Suprapubic skin (tissue), 4 donors: ENCODE measurements at places on chromosomes 13 and 19.

DNA sequence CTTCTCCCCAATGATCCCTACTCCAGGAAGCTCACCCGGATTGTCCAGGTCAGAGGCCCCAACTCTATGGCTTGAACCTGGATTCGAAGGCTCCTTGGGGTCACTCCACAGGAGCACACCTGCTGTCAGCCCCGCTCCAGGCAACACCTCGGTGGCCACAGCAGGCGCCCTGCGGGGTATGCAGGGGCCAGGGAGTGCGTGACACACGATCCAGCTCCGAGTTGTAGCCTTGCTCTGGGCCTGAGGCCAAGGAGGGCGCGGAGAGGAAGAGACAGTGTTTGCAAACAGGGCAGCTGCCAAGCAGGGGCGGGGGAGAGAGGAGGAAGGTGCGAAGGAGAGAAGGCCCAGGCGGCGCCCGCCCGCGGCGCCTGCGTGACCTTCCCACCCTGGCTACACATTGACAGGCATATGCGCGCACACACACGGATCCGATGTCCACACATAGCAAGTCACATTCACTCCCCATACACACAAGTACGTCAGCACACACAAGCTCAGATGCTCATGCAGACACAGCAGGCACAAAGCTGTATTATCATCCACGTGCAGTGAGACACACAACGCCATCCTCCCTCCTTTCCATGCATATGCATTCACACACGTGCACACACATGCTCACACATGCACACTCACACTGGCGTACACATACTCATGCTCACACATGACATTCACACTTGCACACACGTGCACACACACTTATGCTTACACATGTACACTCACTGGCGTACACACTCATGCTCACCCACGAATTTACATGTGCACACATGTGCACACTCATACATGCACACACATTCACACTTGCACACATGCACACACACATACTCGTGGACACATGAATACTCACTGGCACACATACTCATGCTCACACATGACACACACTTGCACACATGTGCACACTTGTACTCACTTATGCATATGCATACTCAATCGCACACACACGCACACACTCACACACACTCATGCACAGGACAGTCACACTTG, 10.4 kb downstream of the SBK2 start:
- H3K27me3 ChIP-seq, result peaks cover 17% of the 10 kb centered on the region
- no peak for DNase-seq
- no peak overlapping the region for H3K27ac ChIP-seq
- peaks cover 15% of the 10 kb centered on the region for H3K4me1 ChIP-seq

- H3K27me3 ChIP-seq, result no peaks in the 10 kb centered on the region
- H3K27ac ChIP-seq, result no peak overlapping the region
These were observed 20.5 kb downstream of the IQCN start for GRCh38 chr19:18253716-18254115.

GRCh38 chr13:91468301-91468700, 69.9 kb downstream of the GPC5 start:
- no peaks in the 10 kb centered on the region for H3K27me3 ChIP-seq
- no peak for DNase-seq
- no peak overlapping the region for H3K27ac ChIP-seq
- no peak overlapping the region for H3K4me3 ChIP-seq
- H3K4me1 ChIP-seq, result no peaks in the 10 kb centered on the region
- no peaks in the 10 kb centered on the region for H3K36me3 ChIP-seq

GRCh38 chr13:55660851-55661250, 1479.9 kb upstream of the PRR20A start:
- no peaks in the 10 kb centered on the region for H3K36me3 ChIP-seq
- H3K4me1 ChIP-seq, result no peaks in the 10 kb centered on the region
- no peak for DNase-seq
- H3K4me3 ChIP-seq, result no peak overlapping the region

DNA sequence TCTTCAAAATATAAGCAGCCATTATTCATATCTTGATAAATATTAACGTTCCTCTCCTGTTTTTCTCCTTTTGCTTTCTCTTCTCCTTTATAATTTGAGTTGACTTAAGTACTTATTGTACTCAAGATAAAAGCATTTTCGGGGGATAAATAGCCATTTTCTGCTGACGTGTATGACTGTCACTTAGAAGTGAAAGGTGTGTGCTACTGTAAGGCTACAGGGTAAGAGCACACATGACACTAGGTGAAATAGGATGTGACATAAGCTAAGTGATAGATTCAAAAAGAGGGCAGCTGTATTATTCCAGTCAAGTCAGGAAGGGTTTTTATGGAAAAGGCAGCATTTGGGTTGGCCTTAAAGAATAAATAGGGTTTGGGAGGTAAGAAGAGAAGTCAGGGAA, 128.5 kb downstream of the GPC6 start:
- no peaks in the 10 kb centered on the region for H3K36me3 ChIP-seq
- no peaks in the 10 kb centered on the region for H3K27me3 ChIP-seq
- DNase-seq, result no peak
- no peak overlapping the region for H3K4me3 ChIP-seq
- no peak overlapping the region for H3K27ac ChIP-seq
- H3K4me1 ChIP-seq, result no peaks in the 10 kb centered on the region

GRCh38 chr19:19227217-19227616, 15.5 kb downstream of the NCAN start:
- H3K36me3 ChIP-seq, result no peaks in the 10 kb centered on the region
- no peak for DNase-seq
- H3K4me3 ChIP-seq, result no peak overlapping the region
- peaks cover 58% of the 10 kb centered on the region for H3K27me3 ChIP-seq
- no peak overlapping the region for H3K27ac ChIP-seq
- peaks cover 14% of the 10 kb centered on the region for H3K4me1 ChIP-seq

- H3K4me1 ChIP-seq, result peaks cover 38% of the 10 kb centered on the region
- H3K4me3 ChIP-seq, result no peak overlapping the region
- no peaks in the 10 kb centered on the region for H3K36me3 ChIP-seq
These were observed 21.5 kb downstream of the STARD13 start for GRCh38 chr13:33263976-33264619.

GRCh38 chr13:85586422-85586831, 212.8 kb downstream of the SLITRK6 start:
- H3K4me3 ChIP-seq, result no peak overlapping the region
- H3K27me3 ChIP-seq, result no peaks in the 10 kb centered on the region
- H3K36me3 ChIP-seq, result no peaks in the 10 kb centered on the region
- no peak overlapping the region for H3K27ac ChIP-seq
- no peak for DNase-seq
- H3K4me1 ChIP-seq, result no peaks in the 10 kb centered on the region

DNA sequence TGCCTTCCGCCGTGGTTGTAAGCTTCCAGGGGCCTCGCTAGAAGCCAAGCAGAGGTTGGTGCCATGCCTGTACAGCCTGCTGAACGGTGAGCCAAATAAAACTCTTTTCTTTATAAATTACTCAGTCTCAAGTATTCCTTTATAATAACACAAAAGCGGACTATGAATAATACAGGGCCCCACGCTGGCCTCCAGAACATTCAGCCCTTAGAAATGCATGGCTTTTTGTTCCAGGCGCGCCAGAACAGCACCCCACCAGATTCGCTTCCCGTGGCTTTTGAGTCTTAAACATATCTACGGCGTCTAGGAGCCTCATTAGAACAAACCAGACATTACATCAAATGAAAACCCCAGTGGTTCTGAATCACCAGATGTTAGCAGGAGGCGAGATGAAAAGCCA, 75.1 kb downstream of the SLC15A1 start:
- no peak overlapping the region for H3K27ac ChIP-seq
- H3K36me3 ChIP-seq, result no peaks in the 10 kb centered on the region
- peaks cover 14% of the 10 kb centered on the region for H3K4me1 ChIP-seq
- DNase-seq, result no peak
- H3K4me3 ChIP-seq, result no peak overlapping the region

DNA sequence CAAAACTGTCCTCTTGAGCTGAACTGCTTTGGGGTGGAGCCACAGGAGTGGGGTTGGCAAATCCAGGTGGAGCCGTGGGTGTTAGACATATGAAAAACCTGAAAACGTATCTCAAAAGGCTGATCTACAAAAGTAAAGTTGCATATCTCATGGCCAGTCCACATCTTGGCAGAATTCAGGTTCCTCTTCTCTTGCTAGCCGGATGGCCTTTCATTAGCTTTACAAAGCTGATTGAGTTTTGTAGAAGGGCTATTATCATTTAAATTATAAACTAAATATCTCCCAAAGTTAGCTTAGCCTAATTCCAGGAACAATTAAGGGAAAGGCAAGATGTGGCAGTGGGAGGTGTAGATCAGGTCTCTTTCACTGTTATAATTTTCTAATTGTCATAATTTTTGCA, 1427.7 kb downstream of the EFNB2 start:
- DNase-seq, result no peak
- H3K4me3 ChIP-seq, result no peak overlapping the region
- no peaks in the 10 kb centered on the region for H3K4me1 ChIP-seq
- no peaks in the 10 kb centered on the region for H3K27me3 ChIP-seq
- H3K27ac ChIP-seq, result no peak overlapping the region
- no peaks in the 10 kb centered on the region for H3K36me3 ChIP-seq

- no peaks in the 10 kb centered on the region for H3K36me3 ChIP-seq
- no peak for DNase-seq
- H3K4me1 ChIP-seq, result no peaks in the 10 kb centered on the region
- H3K27ac ChIP-seq, result no peak overlapping the region
- no peaks in the 10 kb centered on the region for H3K27me3 ChIP-seq
- H3K4me3 ChIP-seq, result no peak overlapping the region
These were observed 997.1 kb downstream of the EFNB2 start for GRCh38 chr13:105538346-105538745.

DNA sequence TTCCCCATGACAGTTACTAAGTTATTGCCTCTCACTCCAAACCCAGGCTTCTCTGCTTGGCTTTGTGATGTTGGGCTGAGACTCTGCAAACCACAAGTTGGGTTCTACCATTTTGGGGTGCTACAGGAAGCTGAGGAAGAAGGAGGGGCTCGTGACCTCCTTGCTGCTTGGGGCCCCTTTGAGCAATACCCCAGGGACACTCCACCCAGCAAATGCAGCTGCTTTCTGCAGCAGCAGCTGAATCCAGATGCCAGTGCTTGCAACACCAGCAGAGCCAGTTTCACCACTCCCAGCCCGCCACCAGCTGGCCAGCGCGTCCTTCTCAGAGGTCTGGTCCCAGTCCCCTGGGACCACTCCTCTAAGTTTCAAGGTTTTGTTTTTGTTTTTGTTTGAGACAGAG, 22.0 kb upstream of the UBAC2 start:
- H3K27ac ChIP-seq, result no peak overlapping the region
- no peaks in the 10 kb centered on the region for H3K36me3 ChIP-seq
- no peak overlapping the region for H3K4me3 ChIP-seq

GRCh38 chr19:19269952-19270694, 3.0 kb downstream of the TM6SF2 start:
- no peak for DNase-seq
- peaks cover 7% of the 10 kb centered on the region for H3K27me3 ChIP-seq
- H3K4me1 ChIP-seq, result peaks cover 7% of the 10 kb centered on the region

DNA sequence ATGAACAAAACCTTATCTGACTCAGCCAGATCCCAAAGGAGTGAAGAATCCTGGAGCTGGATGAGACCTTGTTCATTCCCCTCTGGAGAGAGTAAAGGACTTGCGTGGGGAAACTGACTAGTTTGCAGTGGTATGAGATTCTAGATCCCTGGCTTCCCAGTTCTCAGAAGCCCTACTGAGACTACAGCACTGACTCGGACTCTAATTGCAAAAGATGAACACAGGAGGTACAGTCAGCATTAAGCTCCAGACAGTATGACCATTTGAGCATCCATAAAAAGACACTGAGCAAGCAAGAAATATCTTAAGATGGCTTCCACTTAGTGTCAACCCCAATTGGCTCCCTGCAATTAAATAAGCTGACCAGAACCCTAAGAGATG, 6.8 kb downstream of the ZC3H4 start:
- peak overlapping the region; percentile 99 for H3K27ac ChIP-seq
- no peak for DNase-seq
- peaks cover 64% of the 10 kb centered on the region for H3K4me1 ChIP-seq

- no peak overlapping the region for H3K27ac ChIP-seq
- H3K27me3 ChIP-seq, result peaks cover 11% of the 10 kb centered on the region
- no peak overlapping the region for H3K4me3 ChIP-seq
- H3K36me3 ChIP-seq, result no peaks in the 10 kb centered on the region
These were observed 34.5 kb downstream of the SHISA2 start for GRCh38 chr13:26017196-26017921.

- H3K27me3 ChIP-seq, result no peaks in the 10 kb centered on the region
- H3K4me3 ChIP-seq, result no peak overlapping the region
- H3K27ac ChIP-seq, result no peak overlapping the region
- H3K36me3 ChIP-seq, result no peaks in the 10 kb centered on the region
These were observed 20.6 kb downstream of the BRSK1 start for GRCh38 chr19:55304279-55304978.

DNA sequence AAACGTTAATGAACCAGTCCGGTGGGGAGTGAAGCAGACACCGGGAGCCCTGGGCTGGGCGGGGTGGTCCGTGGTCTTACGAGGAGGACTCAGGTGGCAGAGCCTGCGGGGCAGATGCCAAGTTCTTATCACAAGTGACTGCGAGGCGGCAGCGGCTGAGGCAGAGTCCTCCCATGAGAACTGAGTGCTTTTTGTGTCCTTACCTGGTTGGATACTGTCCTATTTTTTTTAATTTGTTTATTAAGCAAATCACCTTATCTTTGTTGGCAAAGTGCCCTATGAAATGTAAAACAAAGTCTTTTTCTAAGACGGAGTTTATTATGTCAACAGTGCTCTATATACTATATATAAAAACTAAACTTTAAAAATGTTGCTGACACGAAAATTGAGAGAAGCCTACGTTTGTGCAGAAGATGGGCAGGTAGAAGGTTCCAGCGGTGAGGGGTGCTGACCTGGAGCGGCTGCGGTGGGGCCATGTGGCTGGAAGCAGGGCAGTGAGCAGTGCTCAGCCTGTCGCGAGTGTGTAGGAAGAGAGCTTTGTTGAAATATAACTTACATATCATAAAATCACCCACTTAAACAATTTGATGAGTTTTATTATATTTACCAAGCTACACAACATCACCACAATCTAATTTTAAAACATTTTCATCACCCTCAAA, 82.2 kb downstream of the ATP11A start:
- H3K27me3 ChIP-seq, result no peaks in the 10 kb centered on the region
- no peak for DNase-seq
- H3K36me3 ChIP-seq, result no peaks in the 10 kb centered on the region

- H3K4me1 ChIP-seq, result no peaks in the 10 kb centered on the region
- DNase-seq, result peak; percentile 66
- no peak overlapping the region for H3K4me3 ChIP-seq
These were observed 150.3 kb upstream of the TSHZ3 start for GRCh38 chr19:31499281-31500196.
